ENCODE measurements at places on chromosomes 12 and 14. TPM values are rescaled to one million over a fixed set of nuclear protein-coding genes. Genes with fewer than 3 reads are reported as not detected.
A peak's percentile ranks its signal among the peaks of the same experiment; 100 is the strongest.

The C14orf132 gene
- 3.5 TPM for total RNA-seq

GRCh38 chr12:40224439-40225291, at the start of gene LRRK2:
Gene LRRK2 (plus strand): TSS chr12:40224997. CDS start chr12:40225132, 135 bp downstream.
- no peaks in the 10 kb centered on the region for H3K4me1 ChIP-seq
- H3K4me3 ChIP-seq, result peak within 1 kb of the TSS; percentile 21
- H3K27ac ChIP-seq, result peak within 1 kb of the TSS; percentile 87
- peak; percentile 74 for DNase-seq
- H3K36me3 ChIP-seq, result no peaks in the 10 kb centered on the region

DNA sequence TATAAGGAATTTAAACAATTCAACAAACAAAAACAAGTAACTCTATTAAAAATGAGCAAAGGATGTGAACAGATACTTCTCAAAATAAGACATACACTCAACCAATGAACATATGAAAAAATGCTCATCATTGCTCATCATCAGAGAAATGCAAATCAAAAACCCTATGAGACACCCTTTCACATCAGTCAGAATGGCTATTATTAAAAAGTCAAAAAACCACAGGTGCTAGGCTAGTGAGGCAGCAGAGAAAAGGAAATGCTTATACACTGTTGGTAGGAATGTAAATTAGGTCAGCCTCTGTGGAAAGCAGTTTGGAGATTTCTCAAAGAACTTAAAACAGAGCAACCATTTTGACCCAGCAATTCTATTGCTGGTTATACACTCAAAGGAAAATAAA, 52.0 kb downstream of the NAV3 start:
- no peaks in the 10 kb centered on the region for H3K27me3 ChIP-seq
- H3K4me3 ChIP-seq, result no peak overlapping the region
- no peak for DNase-seq
- no peaks in the 10 kb centered on the region for H3K4me1 ChIP-seq
- H3K27ac ChIP-seq, result no peak overlapping the region

DNA sequence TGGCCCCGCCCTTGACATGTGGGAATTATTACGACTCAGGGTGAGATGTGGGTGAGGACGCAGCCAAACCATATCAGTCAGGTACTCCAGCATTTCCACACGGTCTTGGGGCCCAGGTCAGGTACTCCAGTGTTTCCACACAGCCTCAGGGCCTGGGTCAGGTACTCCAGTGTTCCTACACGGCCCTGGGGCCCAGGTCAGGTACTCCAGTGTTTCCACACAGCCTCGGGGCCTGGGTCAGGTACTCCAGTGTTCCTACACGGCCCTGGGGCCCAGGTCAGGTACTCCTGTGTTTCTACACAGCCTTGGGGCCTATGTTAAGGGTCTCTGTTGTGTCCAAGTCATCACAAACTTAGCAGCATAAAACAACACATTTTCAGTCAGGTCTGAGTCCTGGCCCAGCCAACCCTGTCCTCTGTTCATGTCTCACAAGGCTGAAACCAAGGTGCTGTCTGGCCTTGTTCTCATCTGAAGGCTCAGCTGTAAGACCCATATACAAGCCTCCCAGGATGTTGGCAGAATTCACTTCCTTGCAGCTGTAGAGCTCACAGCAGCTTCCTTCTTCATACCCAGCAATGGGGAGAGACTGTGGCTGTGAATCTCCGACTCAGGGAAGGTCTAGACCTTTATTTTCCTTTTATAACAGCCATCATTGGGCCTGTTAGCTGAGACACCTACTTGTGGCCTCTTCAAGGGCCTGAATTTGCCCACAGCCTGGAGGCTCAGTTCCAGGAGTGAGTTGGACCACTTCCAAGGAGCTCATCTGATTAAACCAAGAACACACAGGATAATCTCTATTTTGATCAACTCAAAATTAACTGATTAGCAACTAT, 107.6 kb upstream of the SFSWAP start:
- no peaks in the 10 kb centered on the region for H3K36me3 ChIP-seq
- H3K4me1 ChIP-seq, result no peaks in the 10 kb centered on the region
- DNase-seq, result no peak
- H3K4me3 ChIP-seq, result no peak overlapping the region
- peaks cover 16% of the 10 kb centered on the region for H3K27me3 ChIP-seq
- no peak overlapping the region for H3K27ac ChIP-seq

- DNase-seq, result no peak
- no peaks in the 10 kb centered on the region for H3K36me3 ChIP-seq
- peaks cover 16% of the 10 kb centered on the region for H3K4me1 ChIP-seq
- no peaks in the 10 kb centered on the region for H3K27me3 ChIP-seq
- no peak overlapping the region for H3K4me3 ChIP-seq
- H3K27ac ChIP-seq, result no peak overlapping the region
Observed at GRCh38 chr12:26874501-26875296, 41.7 kb upstream of the ITPR2 start.

The ANKRD33 gene
- not detected for total RNA-seq

The WNT1 gene
- not detected for total RNA-seq

GRCh38 chr12:26046203-26046602, 78.6 kb downstream of the BHLHE41 start:
- no peak overlapping the region for H3K4me3 ChIP-seq
- DNase-seq, result no peak
- H3K27me3 ChIP-seq, result no peaks in the 10 kb centered on the region
- H3K4me1 ChIP-seq, result no peaks in the 10 kb centered on the region

The AQP6 gene
- 0.41 TPM for total RNA-seq

The PLEKHD1 gene
- 0.16 TPM for total RNA-seq

DNA sequence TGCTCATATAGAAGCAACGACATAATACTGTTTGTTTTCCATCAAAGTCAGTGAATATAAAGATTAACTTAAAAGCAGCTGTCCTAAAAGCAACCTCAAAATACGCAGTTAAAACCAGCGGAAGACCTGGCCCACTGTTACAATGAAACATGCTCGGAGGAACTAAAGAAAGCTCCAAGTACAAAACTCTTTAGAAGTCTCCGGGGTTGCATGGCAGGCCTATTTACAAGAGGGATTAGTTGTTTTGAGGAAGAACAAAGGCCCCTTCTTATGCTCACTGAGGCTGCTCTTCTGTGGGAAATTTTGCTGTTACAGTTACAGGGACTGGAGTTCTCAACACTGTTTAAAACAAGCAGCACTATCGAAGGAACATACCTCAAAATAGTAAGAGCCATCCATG, 75.9 kb upstream of the C12orf71 start:
- no peak overlapping the region for H3K4me3 ChIP-seq
- DNase-seq, result no peak
- H3K27me3 ChIP-seq, result no peaks in the 10 kb centered on the region
- H3K27ac ChIP-seq, result no peak overlapping the region

The AEBP2 gene
- total RNA-seq, result 37.3 TPM

DNA sequence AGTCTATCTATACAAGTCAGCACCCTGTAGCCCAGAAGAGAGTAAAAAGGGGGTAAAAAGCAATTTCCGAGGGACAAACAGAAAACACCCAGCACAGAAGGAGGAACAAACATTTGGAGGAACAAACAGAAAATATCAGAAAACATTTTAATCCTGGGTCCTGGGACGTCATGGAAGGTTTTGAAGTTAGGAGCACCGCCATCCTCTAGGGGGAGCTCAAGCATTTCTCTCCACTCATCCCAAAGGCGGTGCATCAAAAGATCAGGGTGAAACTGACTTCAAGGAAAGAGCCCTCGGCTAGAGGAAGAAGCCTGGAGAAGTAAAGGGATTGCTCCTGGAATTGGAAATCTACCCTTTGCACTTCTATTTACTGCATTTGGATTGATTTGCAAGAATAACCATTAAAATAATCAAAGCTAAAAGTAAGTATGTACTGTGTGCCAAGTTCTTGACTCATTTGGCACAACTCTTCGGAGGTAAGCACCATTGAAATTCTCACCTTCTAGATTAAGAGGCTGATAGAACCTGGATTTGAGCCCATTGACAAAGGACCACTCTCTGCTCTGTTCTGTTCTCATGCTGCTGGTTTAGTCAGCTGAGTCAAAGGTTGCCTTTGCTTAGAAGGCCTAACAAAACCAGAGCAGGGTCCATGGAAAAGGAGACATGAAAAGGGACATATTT, 17.2 kb upstream of the POC1B start:
- DNase-seq, result peak; percentile 77
- no peak overlapping the region for H3K27ac ChIP-seq
- H3K27me3 ChIP-seq, result no peaks in the 10 kb centered on the region
- H3K4me3 ChIP-seq, result no peak overlapping the region
- no peaks in the 10 kb centered on the region for H3K36me3 ChIP-seq
- H3K4me1 ChIP-seq, result peaks cover 8% of the 10 kb centered on the region

The TRPV4 gene
- not detected for total RNA-seq

GRCh38 chr14:103225476-103225875, 102.2 kb downstream of the TNFAIP2 start:
- no peak overlapping the region for H3K4me3 ChIP-seq
- peaks cover 43% of the 10 kb centered on the region for H3K27me3 ChIP-seq
- peaks cover 6% of the 10 kb centered on the region for H3K4me1 ChIP-seq

DNA sequence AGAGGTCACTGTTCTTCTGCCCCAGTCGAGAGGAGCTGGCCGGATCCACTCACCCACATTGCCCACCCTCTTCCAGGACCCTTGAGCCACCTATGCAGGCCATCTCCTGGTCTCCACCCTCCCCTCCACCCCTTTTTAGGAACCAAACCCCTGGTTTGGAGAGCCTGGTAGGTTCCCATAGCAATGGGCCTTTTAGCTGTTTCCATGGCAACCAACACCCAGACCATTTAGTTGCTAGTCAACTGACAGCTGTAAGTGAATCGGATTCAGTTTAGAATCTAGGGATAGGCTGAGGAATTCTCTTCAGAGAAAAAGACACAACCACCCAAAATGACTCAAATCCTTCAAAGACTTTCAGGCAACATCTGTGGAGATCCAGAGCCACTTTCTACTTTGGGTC, 16.5 kb downstream of the NPC2 start:
- H3K4me1 ChIP-seq, result no peaks in the 10 kb centered on the region
- no peak overlapping the region for H3K4me3 ChIP-seq
- no peak for DNase-seq
- peaks cover 22% of the 10 kb centered on the region for H3K36me3 ChIP-seq
- no peak overlapping the region for H3K27ac ChIP-seq

The TAS2R9 gene
- total RNA-seq, result not detected

The PRB4 gene
- not detected for total RNA-seq

DNA sequence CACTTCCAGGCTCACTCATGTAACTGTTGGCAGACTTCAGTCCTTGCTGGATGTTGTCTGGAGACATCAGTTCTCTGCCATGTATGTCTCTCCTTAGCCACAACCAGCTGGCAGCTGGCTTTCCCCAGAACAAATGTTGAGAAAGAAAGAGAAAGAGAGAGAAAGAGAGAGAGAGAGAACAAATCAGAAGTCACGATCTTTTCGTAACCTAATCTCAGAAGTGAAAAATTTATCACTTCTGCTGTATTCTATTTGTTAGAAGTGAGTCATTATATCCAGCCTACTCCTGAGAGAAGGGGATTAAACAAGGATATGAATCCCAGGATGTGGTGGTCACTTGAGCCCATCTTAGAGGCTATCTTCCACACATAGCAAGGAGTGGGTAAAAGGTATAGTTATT, 101.2 kb downstream of the BTG1 start:
- H3K4me3 ChIP-seq, result no peak overlapping the region
- H3K36me3 ChIP-seq, result no peaks in the 10 kb centered on the region
- H3K27me3 ChIP-seq, result no peaks in the 10 kb centered on the region
- H3K4me1 ChIP-seq, result no peaks in the 10 kb centered on the region
- H3K27ac ChIP-seq, result no peak overlapping the region

GRCh38 chr12:130559806-130560205, 156.3 kb downstream of the RIMBP2 start:
- peaks cover 4% of the 10 kb centered on the region for H3K27me3 ChIP-seq
- H3K4me1 ChIP-seq, result peaks cover 32% of the 10 kb centered on the region
- DNase-seq, result peak; percentile 25

DNA sequence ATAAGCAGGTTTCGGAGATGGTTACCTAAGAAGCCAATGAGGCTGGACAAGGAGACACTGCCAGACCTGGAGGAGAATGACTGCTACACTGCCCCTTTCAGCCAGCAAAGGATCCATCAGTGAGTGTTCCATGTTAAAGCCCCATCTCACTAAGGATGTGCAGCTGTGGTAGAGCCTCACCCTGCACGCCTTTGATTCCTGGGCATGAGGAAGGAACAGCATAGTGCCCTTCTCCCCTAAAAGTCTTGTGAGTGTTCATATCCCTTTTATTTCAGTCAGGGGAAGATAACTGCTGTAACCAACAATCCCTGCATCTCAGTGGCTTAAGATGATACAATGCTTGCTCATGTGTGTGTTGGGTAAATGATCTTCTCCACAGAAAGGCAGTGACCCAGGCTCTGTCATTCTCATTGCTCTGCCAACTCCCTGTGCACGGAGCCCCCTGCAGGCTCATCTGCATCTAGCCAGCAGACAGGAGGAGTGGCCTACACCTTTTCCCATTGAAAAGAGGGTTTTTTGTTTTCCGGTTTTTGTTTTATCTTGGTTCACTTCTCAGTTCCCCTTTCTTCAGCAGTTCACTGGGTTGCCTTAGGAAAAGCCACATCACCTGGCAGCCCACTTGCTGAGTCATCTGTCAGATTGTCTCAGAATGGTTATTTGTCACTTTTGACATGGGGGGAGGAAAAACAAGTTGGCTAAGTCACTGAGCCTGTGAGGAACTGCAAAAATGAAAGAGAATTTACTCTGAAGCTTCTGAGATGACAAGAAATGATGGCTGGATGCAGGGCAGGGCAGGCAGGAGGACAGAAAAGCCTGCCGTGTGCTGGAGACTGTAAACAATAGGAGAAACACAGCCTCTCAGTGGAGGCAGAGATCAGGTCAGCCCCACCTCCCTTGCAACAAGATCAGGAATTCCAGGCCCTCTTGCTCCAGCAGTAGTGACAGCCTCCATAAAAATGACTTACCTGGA, 193.3 kb downstream of the ANO4 start:
- no peaks in the 10 kb centered on the region for H3K36me3 ChIP-seq
- H3K4me1 ChIP-seq, result no peaks in the 10 kb centered on the region
- DNase-seq, result no peak
- no peak overlapping the region for H3K27ac ChIP-seq

The PRB2 gene
- total RNA-seq, result not detected

DNA sequence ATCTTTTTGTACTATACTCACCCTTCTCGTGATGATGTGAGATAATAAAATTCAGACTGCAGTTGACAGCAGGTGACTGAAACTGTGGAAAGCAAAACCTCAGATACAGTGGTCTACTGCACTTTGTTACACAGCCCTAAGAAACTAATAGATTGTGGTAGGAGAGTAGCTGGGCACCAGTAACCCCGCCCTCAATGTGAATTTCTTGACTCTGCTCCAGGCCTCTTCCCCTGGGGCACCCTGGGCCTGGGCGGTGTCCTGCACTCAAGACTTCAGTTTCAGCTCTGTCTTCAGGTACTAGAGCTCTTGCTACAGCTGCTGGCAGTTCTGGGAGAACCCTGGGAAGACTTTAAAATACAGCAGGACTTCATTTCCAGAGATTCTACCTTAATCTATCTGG, 197.6 kb upstream of the AVPR1A start:
- no peaks in the 10 kb centered on the region for H3K27me3 ChIP-seq
- no peak overlapping the region for H3K27ac ChIP-seq
- no peaks in the 10 kb centered on the region for H3K4me1 ChIP-seq

- no peak overlapping the region for H3K27ac ChIP-seq
- H3K36me3 ChIP-seq, result no peaks in the 10 kb centered on the region
- H3K4me3 ChIP-seq, result no peak overlapping the region
Observed at GRCh38 chr14:51398898-51399297, 158.9 kb downstream of the TMX1 start.

The KRT73 gene
- not detected for total RNA-seq

The ZFYVE1 gene
- total RNA-seq, result 13.7 TPM

GRCh38 chr14:30283822-30284446, 275.0 kb upstream of the G2E3 start:
- DNase-seq, result no peak
- no peaks in the 10 kb centered on the region for H3K4me1 ChIP-seq
- no peak overlapping the region for H3K4me3 ChIP-seq
- H3K36me3 ChIP-seq, result no peaks in the 10 kb centered on the region
- H3K27ac ChIP-seq, result no peak overlapping the region

The TMPO gene
- total RNA-seq, result 57.8 TPM
